Adrenal gland (tissue), 19 donors: ENCODE measurements at places on chromosomes 3 and 15. TPM values are rescaled to one million over a fixed set of nuclear protein-coding genes. Genes with fewer than 3 reads are reported as not detected.

- H3K27me3 ChIP-seq, result no peaks in the 10 kb centered on the region
- DNase-seq, result no peak
- no peak overlapping the region for H3K4me3 ChIP-seq
- no peak overlapping the region for H3K27ac ChIP-seq
- H3K36me3 ChIP-seq, result no peaks in the 10 kb centered on the region
Measured at GRCh38 chr15:24948495-24948894, 6.3 kb upstream of the SNRPN start.

- H3K4me1 ChIP-seq, result no peaks in the 10 kb centered on the region
- H3K4me3 ChIP-seq, result no peak overlapping the region
- H3K27ac ChIP-seq, result no peak overlapping the region
- no peaks in the 10 kb centered on the region for H3K27me3 ChIP-seq
- DNase-seq, result no peak
- H3K36me3 ChIP-seq, result no peaks in the 10 kb centered on the region
Measured at GRCh38 chr3:21672303-21672702, 78.7 kb downstream of the ZNF385D start.

GOLGA8S gene
- 0.05 TPM for polyA plus RNA-seq

GRCh38 chr3:117217760-117218316 is 508.3 kb downstream of the TUSC7 start:
- no peaks in the 10 kb centered on the region for H3K36me3 ChIP-seq
- peaks cover 23% of the 10 kb centered on the region for H3K4me1 ChIP-seq
- H3K27ac ChIP-seq, result no peak overlapping the region
- H3K4me3 ChIP-seq, result no peak overlapping the region

SCG5 gene
- polyA plus RNA-seq, result 32.4 TPM

GRCh38 chr3:61979638-61980037 is 393.7 kb downstream of the FEZF2 start:
- no peaks in the 10 kb centered on the region for H3K27me3 ChIP-seq
- peaks cover 25% of the 10 kb centered on the region for H3K4me1 ChIP-seq
- no peaks in the 10 kb centered on the region for H3K36me3 ChIP-seq
- H3K27ac ChIP-seq, result no peak overlapping the region
- no peak overlapping the region for H3K4me3 ChIP-seq

- peaks cover 5% of the 10 kb centered on the region for H3K4me1 ChIP-seq
- DNase-seq, result no peak
- no peaks in the 10 kb centered on the region for H3K27me3 ChIP-seq
- H3K4me3 ChIP-seq, result no peak overlapping the region
- no peaks in the 10 kb centered on the region for H3K36me3 ChIP-seq
Measured at GRCh38 chr3:12409684-12410596, 74.3 kb upstream of the TSEN2 start.
